Stimulated activated CD4-positive, alpha-beta T cell treated with anti-CD3 and anti-CD28 coated beads, Interleukin-12 subunit alpha, Interleukin-12 subunit beta, amount 100 ng/mL, for 4 hours (primary cell): ENCODE measurements at places on chromosomes 7 and 10.

DNA sequence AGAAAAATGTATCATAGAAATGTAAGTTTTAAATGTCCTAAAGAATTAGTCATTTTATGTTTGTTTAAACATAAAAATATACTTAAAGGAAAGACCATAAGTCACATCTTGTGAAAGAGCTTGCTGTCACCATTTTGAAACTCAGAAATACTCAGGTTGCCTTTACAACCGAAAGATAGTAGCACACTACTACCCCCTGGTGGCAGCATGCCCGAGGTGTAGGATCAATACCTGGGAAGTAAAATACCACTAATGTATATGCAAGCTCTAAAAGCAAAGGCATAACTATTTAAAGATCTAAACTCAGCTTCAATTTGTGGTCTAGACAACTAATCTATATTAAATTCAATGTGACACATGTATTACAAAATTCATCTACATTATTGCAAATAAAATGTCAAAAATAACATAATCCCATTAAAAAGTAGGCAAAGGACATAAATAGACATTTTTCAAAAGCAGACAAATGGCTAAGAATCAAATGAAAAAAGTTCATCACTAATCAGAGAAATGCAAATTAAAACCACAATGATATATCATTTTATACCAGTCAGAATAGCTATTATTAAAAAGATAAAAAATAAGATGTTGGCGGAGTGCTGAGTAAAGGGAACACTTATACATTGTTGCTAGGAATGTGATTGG lies 47.7 kb upstream of the FGL2 start:
- DNase-seq = peak; percentile 90

DNA sequence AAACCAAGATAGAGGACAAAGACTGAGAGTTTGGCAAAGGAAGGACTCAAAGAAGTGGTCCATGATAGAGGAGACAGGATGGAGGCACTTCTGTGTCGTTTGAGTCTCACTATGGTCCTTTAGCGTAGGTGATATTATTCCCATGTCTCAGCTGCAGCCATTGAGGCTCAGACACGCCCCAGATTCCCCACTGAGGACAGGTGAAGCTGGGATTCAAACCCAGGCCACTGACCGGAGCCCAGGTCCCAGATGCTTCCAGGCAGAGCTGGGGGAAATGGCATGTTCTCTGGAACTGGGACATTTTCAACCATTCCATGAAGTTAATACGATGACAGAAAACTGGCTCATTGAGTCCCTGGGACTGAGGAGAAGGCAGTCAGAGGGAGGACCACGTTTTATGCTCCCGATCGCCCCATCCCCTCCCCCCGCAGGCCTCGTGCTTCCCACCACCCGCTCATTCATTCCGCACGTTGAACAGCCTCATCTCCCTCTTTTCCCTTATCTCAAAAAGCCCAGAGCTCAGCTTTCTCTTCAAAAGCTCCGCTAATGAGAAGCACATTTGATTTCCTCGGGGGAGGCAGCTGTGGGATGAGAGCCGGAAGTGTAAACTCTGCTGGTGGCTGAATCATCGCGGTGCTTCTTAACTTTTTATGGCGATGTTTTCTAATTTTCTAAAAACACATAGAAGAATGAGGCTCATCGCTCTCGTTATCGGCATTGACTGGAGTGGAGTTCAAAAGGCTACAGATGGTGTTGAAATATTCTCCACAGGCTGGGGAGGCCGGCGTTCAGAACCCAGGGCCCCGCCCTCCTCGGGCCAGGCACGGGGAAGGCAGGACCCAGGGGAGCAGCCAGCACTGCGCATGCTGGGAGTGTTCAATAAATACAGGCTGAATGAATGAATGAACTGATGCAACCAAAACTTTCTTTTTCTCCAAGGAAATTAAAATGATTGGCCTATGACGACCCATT lies 64.0 kb downstream of the OAT start:
- peak; percentile 32 for DNase-seq

- no peak for DNase-seq
These were observed 65.0 kb upstream of the TRIM8 start for GRCh38 chr10:102579328-102579727.

DNA sequence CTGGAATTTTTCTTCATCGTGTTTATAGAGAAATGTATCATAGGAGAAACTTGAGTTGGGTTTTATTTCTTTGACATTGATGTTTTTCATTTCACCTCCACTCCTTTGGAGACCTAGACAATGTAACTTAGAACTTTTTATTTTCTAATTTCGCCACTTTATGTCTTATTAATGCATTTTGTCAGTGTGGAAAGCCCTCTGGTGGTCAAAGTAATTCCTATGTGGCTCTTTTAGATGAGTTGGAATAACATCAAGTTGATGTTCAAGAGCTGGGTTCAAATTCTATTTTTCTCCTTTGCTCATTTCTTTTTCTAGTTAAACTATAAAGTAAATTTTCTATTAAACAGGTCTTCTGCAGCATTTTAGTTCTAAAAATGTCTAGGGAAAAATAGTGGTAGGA lies 478.6 kb downstream of the LRMDA start:
- DNase-seq = no peak

DNA sequence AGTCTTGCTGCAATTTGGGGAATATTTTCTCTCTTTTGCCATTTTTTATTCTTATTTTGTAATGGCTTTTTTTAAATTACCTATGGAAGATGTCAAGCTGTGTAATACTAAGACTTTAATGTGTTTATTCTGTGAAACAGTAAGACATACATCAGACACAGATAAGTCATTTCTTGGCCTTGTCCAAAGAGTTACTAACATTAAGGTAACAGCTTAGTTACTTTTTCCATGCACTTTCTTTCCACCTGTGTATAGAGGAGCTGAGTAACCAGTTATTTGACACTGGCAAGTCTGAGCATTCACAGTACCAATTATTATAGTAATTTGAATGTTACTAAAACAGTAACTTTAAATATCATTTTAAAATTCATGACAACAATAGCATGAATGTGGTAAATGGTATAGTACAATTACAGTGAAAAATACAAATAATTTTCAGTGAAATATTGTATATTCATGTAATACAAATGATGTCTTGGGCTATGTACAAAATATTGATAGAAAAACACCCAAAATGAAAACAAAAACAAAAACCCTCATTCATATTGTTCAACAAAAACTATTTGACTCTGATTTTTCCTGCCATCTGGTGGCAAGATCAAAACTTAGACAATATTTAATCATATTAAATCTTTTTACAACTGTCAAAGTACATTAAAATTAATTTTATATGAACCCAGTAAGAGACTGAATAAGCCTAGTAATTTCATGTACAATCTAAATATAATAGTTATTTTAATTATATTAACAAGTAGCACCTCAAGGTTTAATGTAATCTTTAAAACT lies 259.8 kb upstream of the SEMA3A start:
- DNase-seq = no peak

GRCh38 chr10:128221807-128222206 lies 95.6 kb upstream of the MKI67 start:
- no peak for DNase-seq

GRCh38 chr7:123341102-123341501 lies 141.3 kb upstream of the SLC13A1 start:
- no peak for DNase-seq

- no peak for DNase-seq
These were observed 47.7 kb downstream of the LRRN3 start for GRCh38 chr7:111138586-111138985.

- DNase-seq = no peak
These were observed 344.2 kb upstream of the POM121L12 start for GRCh38 chr7:52691257-52691656.

DNA sequence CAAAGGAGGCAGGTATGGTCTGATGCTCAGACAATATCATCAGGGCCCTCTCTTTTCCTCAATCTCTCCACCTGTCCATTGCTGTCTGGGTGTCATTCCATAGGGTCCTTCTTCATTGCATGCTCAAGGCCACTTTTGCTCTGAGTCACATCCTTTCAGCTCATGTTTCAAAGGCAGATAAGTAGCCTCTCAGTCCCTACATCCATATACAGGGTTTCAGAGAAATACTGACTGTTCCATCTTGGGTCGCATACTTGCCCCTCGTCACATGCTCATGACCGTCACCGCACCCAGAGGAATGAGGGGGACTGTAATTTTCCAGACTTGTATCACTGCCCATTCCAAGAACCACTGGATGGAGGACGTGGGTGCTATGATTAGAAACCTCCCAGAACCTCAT lies 93.4 kb downstream of the FAM107B start:
- DNase-seq = no peak

- DNase-seq = no peak
These were observed 673 bp downstream of the NDUFB8 start for GRCh38 chr10:100528921-100529474.

GRCh38 chr7:147376192-147376591 lies 1214.4 kb upstream of the C7orf33 start:
- no peak for DNase-seq

DNA sequence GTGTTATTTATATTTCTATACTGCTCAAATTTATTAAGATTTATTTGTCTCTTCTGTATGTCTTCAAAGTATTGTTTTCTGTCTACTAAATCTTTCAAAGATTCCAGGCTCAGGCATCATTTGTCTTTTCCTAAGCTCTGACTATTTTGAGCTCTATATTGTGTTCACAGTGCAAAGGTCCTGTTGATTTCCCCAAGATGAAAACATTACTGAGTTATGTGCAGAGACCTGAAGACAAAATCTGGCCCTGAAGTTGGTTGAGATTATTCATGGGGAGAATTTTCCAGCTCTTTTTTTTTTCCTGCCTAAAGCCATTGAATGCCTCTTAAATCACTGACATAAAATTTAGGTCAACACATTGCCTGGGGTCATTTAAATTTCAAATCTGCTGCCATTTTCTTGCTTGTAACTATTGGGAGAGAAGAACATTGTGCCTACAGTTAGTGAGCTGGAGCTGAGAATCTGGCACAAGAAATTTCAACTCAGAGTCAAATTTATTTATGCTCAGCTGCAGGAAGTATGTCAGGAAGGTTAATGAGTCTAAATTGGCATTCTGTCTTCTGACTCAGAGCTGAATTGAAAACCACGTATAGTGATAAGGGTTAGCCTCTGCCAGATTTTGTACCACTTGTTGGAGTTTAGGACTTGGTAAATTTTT lies 31.6 kb downstream of the CSTF2T start:
- DNase-seq = no peak

- DNase-seq = no peak
These were observed 113.0 kb downstream of the SGMS1 start for GRCh38 chr10:50510517-50511473.

DNA sequence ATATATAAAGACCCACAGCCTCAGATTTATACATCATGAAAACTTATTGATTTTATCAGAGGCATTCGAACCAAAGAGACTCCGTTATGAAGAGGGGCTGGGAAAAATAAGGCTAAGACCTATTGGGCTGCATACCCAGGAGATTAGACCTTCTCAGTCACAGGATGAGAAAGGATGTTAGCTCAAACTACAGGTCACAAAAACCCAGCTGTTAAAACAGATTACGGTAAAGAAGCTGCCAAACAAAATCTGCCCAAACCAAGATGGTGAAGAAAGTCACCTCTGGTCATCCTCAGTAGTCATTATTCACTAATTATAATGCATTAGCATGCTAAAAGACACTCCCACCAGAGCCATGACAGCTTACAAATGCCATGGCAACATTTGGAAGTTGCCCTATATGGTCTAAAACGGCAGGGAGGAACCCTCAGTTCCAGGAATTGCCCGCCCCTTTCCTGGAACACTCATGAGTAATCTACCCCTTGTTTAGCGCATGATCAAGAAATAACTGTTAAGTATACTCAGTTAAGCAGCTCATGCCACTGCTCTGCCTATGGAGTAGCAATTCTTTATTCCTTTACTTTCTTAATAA lies 362.5 kb upstream of the PCDH15 start:
- DNase-seq = no peak

DNA sequence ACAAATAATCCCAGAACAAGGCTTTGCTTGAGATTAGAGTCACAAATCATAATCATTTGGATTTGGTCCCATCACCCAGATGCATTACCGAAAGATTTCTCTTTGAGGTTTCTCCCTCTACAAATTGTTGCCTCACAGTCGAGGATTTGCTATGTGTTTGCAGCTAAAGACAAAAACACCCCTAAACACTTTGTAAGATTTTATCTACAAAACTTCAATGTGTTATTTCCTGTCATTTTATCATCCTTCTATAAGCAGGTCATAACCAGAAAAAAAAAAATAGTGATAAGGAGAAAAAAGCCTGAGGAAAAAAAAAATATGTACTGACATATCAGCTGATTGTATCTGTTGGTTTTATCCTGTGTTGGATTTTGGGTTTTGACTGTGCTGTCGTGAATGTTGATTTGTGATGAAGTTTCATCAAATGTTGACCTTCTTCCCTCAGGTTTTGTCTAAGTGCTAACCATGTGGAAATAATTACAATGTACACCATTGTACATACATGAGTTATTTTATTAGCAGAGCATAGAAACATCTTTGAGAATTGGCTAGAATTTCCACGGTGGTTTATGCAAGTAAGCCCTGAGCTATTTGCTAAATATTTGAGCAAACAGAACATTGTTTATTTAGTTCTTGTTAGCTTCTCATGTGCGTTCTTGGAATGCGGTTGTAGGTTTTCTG lies 274.4 kb downstream of the NEBL start:
- DNase-seq = no peak

DNA sequence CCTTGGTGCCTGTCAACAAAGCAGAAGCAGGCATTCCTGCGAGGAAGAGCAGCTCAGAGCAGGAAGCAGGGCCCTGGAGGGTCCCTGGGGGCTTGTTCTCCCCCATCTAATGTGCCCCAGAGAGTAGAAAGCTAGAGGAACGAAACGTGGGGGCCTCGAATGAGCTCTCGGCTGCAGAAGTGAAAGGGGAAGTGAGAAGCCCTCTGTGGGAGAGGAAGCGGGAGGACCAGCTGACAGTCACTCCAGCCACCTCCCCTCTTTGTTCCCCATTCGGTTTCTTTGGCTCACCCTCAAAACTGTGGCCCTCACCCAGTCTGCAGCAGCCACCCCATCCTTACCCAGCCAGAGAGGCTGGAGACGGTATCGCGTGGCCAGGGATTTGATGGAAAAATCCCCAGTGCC lies 25.0 kb downstream of the C10orf105 start:
- peak; percentile 23 for DNase-seq

DNA sequence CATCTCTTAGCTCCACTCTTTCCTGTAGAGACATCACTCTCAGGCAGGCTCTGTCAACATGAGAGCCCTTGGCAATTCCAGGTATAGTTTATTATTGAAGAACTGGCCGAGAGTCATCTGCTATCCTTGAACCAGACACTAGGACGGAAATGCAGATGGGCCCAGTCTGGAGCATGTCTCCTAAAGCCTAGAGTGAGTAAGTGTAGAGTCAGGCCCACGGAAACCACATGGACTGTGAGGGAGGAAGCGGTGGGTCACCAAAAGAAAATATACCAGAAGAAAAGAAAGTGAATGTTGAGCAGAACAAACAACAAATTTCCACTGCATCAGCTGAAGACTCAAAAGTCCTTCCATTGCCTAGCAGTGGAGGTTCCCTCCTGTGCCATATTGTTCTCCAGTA lies 15.7 kb upstream of the RELN start:
- DNase-seq = no peak
